T-helper 22 cell (primary cell): ENCODE measurements at places on chromosomes 3 and 15.

DNA sequence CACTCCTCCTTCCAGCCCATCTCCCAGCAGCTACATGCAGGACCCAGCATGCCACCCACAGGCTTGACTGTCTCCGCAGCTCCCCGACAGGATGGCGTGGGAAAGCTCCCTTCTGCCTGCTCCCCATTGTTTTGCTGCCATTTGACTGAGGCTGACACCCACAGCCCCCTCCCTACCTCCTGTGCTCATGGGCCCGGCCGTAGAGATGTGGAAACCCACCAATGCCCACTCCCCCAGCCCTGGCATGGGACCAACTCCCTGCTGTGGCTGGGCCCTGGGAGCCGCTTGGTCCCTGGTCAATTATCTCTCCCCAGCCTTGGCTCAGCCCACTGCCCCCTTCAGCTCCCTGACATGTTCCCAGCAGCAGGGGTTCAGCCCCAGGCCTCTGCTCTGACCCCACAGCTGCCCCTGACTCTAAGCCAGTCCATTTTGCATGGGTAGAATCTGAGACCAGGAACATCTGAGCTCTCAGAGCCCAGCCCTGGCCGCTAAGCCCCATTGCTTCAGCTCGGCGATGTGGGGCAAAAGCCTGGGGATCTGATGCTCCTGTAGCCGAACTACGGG lies 8.2 kb downstream of the C3orf22 start:
- DNase-seq, result no peak

GRCh38 chr15:95620934-95621579 lies 709.4 kb upstream of the NR2F2 start:
- no peak for DNase-seq

GRCh38 chr3:23840521-23840920 lies 34.8 kb downstream of the UBE2E1 start:
- no peak for DNase-seq

DNA sequence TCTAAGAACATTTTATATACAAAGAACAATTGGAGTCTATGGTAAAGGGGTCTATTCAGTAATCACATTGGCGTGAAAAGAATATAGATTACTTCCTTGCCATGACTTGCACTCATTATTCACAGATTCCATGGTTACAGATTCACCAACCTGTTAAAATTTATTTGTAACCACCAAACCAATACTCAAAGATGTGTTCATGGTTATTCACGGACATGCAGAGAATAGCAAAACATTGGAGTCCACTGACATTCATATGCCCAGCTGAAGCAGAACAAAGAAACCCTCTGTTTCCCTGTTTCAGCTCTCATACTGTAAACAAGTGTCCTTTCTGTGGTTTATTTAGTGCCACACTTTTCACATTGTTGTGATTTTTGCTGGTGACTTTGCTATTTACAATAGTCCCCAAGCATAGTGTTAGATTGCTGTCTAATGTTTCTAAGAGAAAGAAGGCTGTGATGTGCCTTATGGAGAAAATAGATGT lies 185.8 kb upstream of the TTC14 start:
- no peak for DNase-seq

- no peak for DNase-seq
Measured at GRCh38 chr3:188747489-188747888, 424.3 kb upstream of the TPRG1 start.

- no peak for DNase-seq
Measured at GRCh38 chr3:151327571-151328198, 1.7 kb downstream of the P2RY13 start.

GRCh38 chr3:141233457-141234161 lies 2.0 kb downstream of the PXYLP1 start:
- DNase-seq, result no peak

DNA sequence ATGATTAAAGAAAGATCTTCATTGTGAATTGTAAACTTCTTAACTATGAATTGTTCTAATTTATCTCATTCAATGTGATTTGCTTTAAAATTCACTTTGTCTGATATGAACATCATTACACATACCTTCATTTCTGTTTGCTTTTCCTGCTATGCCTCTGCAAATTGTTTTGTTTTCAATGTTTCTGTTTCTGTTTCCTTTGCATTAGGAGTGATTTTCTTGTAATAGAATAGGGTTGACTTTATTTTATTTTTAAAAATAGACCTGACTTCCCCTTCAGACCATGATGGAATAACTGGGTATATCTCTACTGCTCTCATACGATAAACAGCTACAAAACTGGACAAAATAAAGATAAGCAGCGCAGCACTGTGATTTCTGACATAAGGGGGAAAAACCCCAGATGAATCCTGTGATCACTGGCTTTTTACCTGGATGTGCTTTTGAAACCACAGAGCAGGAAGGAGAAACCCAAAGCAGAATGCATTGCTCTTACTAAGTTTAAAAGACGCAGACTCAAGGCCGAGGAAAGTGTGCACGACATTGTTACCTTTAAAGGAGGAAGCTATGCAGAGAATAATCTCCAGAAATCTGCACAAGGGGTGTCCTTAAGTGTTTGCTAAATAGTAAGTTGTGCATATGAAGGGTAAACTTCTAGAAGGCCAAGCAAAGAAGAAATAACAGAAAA lies 420.2 kb downstream of the TBC1D5 start:
- no peak for DNase-seq

DNA sequence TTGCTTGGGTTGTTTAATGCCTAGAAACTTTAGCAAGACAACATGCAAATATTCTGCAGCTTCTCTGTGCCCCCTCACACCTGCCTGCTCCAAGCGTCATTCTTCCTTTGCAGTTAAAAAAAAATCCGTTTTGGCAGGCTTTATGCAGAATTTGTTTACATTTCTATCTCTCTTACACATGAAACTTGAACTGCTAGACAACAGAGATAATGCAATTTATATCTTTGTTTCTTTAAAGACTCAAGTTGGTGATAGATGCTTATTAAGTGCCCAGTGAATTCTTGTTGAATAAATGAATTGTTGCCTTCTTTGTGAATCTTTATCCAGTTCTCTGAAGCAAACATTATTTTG lies 53.2 kb downstream of the CHST2 start:
- DNase-seq, result no peak

DNA sequence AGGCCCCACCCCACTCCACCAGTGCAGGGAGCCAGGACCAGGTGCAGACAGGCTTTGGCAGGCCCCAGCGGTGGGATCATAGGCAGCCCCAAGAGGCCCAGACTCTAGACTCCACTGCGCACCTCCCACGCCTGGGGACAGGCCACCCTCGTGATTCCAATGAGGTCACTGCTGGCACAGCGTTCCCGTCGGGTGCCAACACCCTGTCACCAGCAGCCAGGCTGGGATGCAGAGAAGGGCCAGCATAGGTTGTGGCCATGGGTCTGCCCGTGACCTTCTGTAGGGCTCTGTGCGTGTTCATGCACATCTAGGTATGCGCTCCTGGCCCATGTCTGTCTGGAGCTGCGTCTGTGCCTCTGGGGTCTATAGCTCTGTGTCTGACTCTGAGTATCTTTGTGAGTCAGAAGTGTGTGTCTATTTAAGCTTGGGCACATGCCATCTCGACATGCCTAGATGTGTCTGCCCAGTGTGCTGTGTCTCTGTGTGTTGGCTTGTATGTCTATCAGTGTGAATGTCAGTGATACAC lies 13.0 kb downstream of the VIPR1 start:
- no peak for DNase-seq

DNA sequence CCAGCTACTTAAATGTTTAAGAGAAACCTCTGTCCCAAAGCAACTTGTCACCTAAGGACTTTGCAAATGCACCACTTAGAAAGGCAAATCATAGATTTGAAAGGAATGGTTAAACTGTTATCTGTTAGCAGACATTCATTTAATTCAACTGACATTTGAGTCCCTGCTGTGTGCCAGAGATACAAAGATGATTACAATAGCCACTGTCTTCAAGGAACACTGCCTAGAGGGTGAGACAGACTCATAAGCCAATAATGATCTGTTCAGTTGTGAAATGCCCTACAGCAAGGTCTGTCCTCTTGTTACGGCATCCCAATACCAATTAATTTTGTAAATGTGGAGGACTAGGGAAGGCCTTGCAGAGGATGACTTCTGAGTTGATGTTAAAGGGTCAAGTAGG lies 113.1 kb downstream of the ATG7 start:
- no peak for DNase-seq

DNA sequence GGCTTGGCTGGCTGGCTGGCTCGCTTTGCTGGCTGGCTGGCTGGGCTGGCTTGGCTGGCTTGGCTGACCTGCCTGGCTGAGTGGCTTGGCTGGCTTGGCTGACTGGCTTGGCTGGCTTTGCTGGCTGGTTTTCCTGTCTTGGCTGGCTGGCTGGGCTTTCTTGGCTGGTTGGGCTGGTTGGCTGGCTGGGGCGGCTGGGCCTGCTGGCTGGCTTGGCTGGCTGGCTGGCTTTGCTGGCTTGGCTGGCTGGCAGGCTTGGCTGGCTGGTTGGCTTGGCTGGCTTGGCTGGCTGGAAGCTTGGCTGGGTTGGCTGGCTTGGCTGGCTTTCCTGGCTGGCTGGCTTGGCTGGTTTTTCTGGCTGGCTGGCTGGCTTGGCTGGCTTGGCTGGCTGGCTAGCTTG lies 435.6 kb downstream of the GOLGA6L6 start:
- DNase-seq, result no peak

DNA sequence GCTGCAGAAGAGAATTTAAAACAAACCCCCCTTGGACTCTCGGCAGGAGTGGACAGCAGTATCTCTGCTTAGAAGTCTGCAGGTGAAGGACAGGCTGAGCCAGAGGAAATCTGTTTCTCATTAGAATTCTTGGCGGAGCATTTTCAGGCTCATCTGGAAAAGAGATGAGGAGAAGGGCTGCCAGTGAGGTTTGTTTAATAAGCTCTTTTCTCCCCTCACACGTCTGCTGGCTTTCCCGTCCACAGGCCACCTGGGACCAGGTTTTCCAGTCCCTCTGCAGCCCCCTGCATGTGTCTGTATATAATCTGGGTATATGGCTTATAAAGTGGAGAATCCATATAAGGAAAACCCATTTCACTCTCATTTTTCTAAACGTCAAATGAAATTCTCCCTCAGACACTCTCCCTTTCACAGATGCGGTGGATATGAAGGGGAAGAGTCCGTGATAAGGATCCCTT lies 155.4 kb upstream of the TPM1 start:
- no peak for DNase-seq

GRCh38 chr15:55282284-55282833 lies 7.3 kb downstream of the RAB27A start:
- DNase-seq, result no peak

DNA sequence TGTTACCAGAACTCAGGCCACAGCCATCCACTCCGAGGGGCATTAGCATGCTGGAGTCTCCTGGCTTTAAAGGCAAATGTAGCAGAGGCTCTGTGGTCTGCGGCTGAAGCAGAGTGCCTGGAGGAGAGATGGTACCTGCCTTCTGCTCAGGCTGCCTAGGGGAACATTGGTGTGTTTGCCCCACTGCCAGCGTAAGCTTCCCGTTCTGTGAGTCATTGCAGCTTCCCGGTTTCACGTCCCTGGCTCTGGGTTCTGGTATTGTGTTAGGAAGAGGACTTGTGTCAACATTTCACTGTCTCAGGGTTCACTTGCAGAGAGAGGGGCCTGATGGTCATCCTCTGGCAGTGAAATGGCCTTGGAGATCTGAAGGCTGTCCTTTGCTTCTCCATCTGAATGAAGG lies 1.8 kb downstream of the GASK1A start:
- DNase-seq, result no peak

DNA sequence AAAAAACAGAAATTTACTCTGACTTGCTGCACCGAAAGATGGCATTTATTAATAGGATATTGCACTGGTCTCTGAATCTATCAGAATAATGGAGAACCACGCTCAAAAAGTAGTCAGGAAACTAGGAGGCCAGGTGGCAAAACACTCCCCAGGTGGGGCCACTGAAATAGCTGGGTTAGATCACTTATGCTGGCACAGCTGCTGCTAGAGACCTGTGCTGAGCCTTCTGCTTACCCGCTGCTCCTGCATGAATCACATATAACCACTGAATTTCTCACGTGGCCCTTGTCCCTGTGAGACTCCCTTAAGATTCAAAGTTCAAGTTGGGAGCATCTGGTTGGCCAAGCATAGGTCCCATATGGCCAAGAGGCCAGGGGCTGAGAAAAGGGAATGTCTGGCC lies 66.0 kb upstream of the OXTR start:
- DNase-seq, result no peak

- no peak for DNase-seq
Measured at GRCh38 chr15:81330366-81331090, 6.6 kb upstream of the STARD5 start.

DNA sequence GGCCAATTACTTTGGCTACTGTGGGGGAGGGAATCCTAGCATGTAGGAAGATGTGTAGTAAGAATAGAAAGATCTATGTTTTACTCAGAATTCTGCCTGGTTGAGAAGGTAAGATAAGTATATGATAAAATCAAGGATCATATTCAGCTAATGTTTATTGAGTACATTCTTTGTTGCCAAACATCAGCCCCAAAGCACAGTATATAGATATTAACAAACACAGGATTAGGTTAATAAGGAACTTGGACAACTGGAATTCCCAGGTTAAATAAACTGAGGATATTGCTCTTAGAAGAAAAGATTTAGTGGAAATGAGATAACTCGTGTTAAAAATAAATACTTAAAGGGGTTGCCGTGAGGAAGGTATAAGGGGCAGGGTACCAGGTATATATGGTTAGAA lies 129.6 kb downstream of the FILIP1L start:
- DNase-seq, result no peak

GRCh38 chr3:59737241-59737640 lies 687.4 kb upstream of the CFAP20DC start:
- DNase-seq, result no peak

- DNase-seq, result no peak
Measured at GRCh38 chr3:12218161-12218560, 59.4 kb upstream of the TIMP4 start.

- DNase-seq, result no peak
Measured at GRCh38 chr3:143822374-143822773, 25.9 kb downstream of the SLC9A9 start.

- no peak for DNase-seq
Measured at GRCh38 chr3:136473716-136474326, 223.7 kb downstream of the PCCB start.

DNA sequence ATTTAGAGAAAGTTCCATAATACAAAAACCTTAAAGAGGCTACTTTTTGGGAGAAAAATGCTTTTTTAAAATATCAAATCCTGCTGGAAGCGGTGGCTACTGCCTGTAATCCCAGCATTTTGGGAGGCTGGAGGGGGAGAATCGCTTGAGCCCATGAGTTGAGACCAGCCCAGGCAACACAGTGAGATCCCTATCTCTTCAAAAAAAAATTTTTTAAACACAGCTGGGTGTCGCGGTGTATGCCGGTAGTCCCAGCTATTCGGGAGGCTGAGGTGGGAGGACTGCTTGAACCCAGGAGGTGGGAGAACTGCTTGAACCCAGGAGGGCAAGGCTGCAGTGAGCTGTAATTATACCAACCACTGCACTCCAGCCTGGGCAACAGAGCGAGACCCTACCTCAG lies 14.2 kb downstream of the SLTM start:
- DNase-seq, result no peak
